ENCODE measurements at places on chromosomes 6 and 20.
A peak's percentile ranks its signal among the peaks of the same experiment; 100 is the strongest.

DNA sequence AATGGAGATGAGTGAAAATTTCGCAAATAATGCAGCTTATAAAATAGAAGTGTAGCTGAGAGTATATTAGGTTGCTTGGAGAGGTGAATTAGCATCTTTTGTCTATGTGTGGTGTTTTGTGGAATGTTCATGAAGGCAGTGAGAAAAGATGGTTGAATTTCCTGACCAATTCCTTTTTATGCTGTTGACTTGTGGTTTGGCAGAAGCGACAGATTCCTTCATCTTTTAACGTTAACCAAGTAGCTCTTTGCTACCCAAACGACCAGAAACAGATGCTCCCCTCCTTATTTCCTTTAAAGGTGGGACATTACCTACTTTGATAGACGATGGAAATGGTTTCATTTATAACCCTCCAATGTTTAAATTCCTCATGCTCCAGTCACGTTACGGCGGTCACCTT is 390.5 kb downstream of the QKI start:
- DNase-seq: no peak

GRCh38 chr6:50707652-50708300 is 5.5 kb upstream of the TFAP2D start:
- DNase-seq: no peak

GRCh38 chr6:33983109-33983716 is 162.7 kb downstream of the GRM4 start:
- no peak for DNase-seq

GRCh38 chr20:36773597-36774390 is at the start of gene DSN1:
TSS of gene DSN1 (minus strand) at chr20:36773763. CDS start at chr20:36771458, 2,305 bp downstream.
- DNase-seq: peak; percentile 100

GRCh38 chr6:23413327-23414050 is 712.5 kb upstream of the NRSN1 start:
- no peak for DNase-seq

DNA sequence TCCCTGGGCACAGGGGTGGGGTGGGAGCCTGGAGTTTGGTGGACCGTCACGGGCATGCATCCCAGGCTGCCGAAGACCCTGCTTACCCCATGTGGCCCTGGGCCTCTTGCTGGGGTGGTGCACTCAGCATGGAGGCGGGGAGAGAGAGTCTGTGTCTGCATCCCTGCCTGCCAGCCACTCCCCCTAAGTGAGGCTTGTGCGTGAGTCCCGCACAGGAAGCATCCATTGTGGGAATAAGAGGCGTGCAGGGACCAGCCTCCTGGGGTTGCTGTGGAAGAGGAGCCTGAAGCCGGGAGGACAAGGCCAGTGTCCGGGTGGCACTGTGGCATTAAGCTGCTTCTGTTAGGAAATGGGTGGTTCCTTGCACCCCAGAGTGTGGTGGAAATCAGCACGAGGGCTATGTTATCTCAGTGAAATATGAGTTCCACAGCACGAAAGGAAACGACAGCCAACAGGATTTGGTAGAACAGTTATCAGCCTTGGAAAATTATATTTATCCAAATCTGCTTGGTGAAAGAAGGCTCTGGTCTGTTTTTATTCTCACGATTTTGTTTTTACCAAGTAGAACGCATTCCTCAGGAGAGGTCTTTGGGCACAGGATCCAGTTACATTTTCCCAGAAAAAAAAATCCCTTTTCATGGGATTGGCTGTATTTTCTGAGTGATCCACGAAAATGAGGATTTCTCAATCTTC is 35.7 kb downstream of the CDH4 start:
- no peak for DNase-seq

GRCh38 chr6:84061613-84062398 is 28.2 kb downstream of the MRAP2 start:
- no peak for DNase-seq

DNA sequence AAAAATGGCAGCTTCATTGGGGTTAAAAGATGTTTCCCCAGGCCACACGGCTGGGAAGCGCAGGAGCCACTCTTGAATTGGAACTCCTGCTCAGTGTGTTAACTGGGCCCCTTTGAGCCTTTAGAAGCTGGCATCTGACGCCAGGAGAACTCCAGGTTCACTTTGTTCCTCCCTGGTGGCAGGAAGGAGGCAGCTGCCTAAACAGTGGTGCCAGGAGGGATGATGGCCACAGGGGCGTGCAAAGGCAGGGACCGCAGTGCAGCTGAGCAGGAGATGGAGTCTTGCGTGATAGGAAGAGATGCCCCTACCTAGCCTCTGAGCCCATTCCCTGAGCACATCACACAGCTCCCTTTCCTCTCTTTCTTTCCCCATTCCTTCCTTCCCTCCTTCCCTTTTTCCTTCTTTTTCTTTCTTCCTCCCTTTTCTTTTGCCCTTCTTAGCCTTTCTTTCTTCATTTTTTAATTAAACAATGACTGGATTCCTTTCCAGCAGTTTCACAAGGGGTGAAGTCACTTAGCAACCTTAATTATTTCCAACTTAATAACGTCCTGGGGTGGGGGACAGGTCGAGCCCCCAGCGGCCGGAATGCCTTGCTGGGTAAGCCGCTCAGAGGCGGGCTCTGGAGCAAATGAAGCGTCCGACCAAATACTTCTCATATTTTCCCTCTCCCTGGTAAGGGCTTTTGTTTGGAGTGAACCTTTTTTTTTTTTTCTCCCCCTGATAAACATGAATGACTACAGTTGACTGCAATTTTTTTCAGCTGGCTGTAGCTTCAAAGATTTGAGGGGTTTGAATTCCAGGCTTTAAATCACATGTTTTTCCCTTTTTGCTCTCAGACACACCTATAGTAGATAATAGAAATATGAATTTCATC is 20.8 kb upstream of the BMP7 start:
- no peak for DNase-seq

GRCh38 chr20:10897336-10897735 is 223.5 kb upstream of the JAG1 start:
- no peak for DNase-seq

DNA sequence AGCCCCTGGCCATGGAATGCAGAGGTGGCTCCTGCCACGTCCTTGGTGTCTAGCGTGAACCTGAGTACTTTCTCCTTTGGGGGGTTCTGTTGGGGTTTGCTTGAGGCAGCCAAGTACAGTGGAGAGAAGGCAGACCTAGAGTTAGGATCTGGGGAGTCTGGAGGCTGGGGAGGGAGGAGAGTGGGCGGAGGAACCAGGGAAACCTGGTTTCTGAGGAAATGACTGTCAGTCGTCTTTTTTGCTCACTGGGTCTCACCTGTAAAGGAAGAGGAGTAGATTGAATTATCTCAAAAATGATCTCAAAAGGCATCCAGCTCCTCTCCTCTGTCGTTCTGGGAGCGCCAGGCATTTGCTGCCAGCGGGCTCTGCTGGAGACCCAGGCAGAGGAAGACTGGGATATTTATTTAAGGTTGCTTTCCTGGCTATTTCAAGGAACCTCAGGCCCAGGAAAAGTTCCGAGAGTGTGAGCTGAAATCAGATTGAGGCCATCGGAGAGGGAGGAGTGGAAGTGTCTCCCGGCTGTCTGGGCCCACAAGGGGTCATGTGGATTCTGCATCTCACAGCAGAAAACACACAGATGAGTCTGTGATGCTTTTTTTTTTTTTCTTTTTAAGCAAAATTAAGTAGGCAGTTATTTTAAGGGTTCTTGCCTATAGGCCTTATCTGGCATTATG is 16.1 kb downstream of the EPB41L1 start:
- DNase-seq: no peak

GRCh38 chr6:31243508-31243907 is 28.4 kb downstream of the HLA-C start:
- DNase-seq: no peak

- peak; percentile 37 for DNase-seq
These were observed 10.2 kb downstream of the UBE3D start for GRCh38 chr6:83055366-83055964.

DNA sequence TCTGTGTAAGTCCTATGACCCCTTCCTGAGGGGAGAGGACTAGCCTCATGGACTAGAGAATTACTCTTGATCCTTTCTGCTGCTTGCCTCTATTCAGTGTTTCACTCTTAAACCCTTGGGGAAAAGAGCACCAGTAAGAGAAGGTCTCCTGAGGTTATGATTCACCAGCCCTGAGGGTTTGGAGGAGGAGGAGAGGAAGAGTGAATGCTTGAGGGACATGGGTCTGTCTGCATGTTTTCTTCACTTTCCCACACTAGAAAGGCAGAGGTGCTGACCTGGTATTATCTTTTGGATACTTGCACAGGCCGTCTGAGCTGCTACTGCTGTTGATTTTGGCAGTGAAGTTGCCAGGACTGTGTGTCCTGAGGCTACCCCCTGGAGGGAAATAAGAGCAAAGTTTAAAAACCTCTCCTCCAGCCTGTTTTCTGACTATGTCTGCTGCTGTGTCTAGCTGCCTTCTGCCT is 78.3 kb downstream of the CD109 start:
- DNase-seq: no peak

All from erythroblast (primary cell).